DMS79 (cell line): ENCODE measurements at places on chromosomes 7 and 10.

- no peak for DNase-seq
These were observed 150.8 kb downstream of the RNF216 start for GRCh38 chr7:5630670-5631069.

- DNase-seq = no peak
These were observed 20.6 kb downstream of the HNRNPA2B1 start for GRCh38 chr7:26179826-26180497.

- DNase-seq = no peak
These were observed 90.2 kb upstream of the CARD11 start for GRCh38 chr7:3133811-3134385.

DNA sequence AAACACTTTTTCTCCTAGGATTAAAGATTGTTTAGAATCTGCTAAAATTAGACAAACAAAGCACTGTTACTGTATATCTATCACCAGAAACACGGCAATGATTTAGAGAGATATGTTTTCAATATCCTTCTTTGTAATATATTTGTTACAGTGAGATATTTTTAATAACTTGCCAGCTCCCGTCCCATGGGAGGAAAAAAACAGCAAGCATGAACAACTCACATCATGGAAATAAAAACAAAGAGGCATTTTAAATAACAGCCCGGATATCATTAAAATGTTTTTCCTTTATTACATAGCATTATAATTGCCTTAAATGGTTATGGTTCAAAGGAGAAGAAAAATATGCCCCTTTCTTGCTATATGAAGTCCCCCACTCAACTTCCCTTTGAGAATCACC, 272.1 kb downstream of the BMPER start:
- DNase-seq = no peak

GRCh38 chr10:125060826-125061556, 99.4 kb downstream of the CTBP2 start:
- DNase-seq = no peak

GRCh38 chr10:95693071-95693667, 558 bp downstream of the TCTN3 start:
- DNase-seq = no peak

- DNase-seq = no peak
These were observed 111.3 kb downstream of the ETV1 start for GRCh38 chr7:13878154-13878553.

- DNase-seq = no peak
These were observed 144.6 kb upstream of the TMEM106B start for GRCh38 chr7:12066521-12066920.

- no peak for DNase-seq
These were observed 141.0 kb downstream of the DKK1 start for GRCh38 chr10:52455098-52455497.

- no peak for DNase-seq
These were observed 87.1 kb downstream of the CYP26A1 start for GRCh38 chr10:93160829-93161228.

DNA sequence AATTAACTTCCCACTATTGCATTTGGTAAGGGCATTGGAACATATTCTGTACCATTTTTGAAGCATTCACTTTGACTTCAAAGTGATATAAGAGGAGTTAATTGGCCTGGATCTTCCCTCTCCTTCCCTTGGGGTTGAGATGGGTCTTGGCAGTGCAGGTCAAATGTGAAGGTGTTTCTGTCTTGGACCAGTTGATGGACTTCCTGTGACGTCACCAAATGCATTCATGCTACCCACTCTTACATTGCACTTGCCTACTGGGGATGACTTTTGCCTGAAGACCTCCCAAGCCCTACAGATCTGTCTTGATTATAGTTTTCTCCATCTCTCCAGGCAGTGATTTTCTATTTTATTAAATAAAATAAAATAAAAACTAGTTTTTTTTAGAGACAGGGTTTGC, 221.5 kb downstream of the BUB3 start:
- DNase-seq = no peak

- no peak for DNase-seq
These were observed 51.2 kb upstream of the LRRC4 start for GRCh38 chr7:128082431-128082830.

- DNase-seq = no peak
These were observed 217.9 kb downstream of the OTUD1 start for GRCh38 chr10:23656735-23657134.

GRCh38 chr10:71687077-71687476, 32.5 kb downstream of the C10orf105 start:
- no peak for DNase-seq

DNA sequence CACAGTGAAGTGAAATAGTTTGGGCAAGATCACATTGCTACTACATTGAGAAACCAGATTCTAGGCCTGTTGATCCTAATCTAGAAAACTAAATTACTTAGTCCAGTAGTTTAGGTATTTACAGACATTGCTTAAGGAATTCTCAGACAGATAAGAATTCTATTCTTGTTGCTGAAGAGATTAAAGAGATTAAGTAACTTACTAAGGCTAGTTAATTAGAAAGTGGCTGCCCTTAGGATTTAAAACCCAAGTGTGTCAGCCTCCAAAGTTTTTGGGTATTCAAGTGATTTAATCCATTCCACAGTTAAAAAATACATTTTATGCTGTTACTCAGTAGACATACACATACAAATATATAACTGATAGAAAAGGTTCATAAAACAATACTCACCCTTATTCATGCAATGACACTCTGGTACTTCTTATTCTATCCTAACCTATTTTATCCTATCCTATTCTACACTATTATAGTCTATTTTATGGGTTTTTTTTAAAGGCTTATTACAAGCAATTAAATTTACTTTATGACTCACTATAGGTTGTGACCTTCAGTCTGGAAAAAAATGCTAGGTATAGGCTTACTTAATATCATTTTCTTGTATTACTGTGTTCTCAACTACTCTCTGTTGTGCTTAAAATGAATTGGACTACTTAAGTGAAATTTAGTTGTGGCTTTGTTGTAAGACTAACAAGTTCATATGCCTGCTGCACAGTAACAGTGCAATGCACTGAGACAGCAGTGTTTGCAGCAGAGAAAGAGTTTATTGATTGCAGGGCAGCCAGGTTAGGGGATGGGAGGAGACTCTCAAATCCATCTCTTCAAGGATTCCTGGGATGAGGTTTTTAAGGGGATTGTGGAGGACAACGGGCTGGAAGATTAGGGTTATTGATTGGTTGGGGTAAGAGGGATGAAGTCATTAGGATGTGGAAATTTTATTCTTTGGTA, 10.7 kb downstream of the SPAM1 start:
- DNase-seq = no peak

- DNase-seq = no peak
These were observed 1.5 kb downstream of the CYP3A7 start for GRCh38 chr7:99733448-99733847.

DNA sequence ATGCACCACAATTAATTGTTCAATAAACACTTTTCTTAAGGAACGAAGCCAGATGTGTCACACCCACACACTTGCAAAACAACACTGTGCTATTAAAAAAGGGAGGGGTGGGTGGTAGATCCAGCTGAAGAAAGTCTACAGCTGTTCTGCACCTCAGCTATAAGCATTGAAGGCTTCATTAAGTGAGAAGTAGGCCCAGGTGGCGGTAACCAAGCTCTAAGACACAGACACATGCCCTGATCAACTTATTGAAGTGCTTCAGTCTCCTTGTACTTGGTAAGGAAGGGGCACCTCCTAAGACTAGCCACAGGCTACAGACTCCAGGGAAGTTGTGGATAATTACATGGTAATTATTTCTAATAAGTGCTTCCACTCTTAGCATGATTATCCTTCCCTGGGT, 4.5 kb upstream of the CPVL start:
- no peak for DNase-seq

- no peak for DNase-seq
These were observed 196.4 kb upstream of the ZNF32 start for GRCh38 chr10:43845121-43845520.

- no peak for DNase-seq
These were observed 6.2 kb upstream of the CFAP58 start for GRCh38 chr10:104347295-104348045.

- no peak for DNase-seq
These were observed 6.8 kb upstream of the MSRB2 start for GRCh38 chr10:23088609-23089008.

DNA sequence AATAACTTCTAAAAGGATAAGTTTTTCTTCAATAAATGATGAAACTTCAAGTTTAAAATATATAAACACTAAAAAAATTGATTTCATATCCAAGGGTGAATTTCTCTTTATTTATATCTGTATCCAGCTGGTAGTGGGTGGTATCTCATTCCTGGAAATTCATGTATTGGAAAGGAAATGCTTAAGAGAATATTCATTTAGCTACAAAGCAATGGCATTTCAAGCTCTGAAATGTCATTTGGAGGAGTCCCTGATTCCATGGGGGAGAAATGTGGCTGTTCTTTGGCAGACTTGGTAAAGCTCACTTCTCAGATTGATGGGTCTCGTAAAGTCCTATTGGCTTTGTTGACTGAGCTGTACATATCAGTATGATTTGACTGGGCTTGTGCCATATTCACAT, 156.3 kb upstream of the TEX47 start:
- DNase-seq = no peak
